ENCODE measurements at places on chromosomes 7 and 10.

GRCh38 chr7:28685242-28685643 lies 272.9 kb downstream of the TRIL start:
- no peak for DNase-seq

GRCh38 chr7:33921216-33921938 lies 16.0 kb downstream of the BMPER start:
- DNase-seq = no peak

DNA sequence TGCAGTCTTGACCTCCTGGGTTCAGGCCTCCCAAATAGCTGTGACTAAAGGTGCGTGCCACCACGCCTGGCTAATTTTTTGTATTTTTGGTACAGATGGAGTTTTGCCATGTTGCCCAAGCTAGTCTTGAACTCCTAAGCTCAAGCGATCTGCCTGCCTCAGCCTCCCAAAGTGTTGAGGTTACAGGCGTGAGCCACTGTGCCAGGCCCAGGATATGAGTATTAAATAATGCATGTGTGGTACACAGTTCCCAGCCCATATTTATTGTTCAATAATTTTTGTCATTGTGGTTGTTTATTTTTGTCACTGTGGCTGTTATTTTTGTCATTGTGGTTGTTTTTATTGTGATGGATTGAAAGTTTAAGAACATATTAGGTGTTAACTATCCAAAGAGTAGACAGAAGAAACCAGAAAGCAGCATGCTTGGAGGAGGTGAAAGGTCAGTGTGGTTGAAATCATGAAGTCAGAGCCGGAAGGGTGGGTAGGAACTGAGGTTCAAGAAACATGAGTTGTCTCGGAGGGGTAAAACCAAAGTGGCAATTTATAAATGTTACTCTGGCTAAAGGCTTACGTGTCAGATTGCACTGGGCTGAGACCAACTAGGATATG lies 45.0 kb downstream of the MRC1 start:
- DNase-seq = no peak

- DNase-seq = no peak
These were observed 4.1 kb upstream of the DLX6 start for GRCh38 chr7:97001221-97001620.

- no peak for DNase-seq
These were observed 35.8 kb upstream of the NPSR1 start for GRCh38 chr7:34622182-34622581.

DNA sequence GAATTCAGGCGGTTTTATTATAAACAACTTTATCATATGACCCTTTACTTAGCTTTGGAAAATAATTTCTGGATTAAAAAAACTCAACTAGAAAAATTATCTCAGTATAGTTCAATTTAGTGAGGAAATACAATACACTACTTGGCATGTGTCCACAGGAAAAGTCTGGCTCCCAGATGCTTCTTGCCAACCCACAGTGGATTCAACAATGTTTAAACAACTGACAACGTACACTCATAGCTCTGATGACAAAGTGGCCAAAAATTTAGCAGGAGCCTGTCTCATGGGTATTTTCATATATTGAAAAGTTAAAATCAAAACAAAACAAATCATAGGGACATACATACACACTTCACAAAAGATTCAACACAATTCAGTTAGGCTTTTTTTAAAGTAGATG lies 158.8 kb downstream of the SKAP2 start:
- peak; percentile 79 for DNase-seq

DNA sequence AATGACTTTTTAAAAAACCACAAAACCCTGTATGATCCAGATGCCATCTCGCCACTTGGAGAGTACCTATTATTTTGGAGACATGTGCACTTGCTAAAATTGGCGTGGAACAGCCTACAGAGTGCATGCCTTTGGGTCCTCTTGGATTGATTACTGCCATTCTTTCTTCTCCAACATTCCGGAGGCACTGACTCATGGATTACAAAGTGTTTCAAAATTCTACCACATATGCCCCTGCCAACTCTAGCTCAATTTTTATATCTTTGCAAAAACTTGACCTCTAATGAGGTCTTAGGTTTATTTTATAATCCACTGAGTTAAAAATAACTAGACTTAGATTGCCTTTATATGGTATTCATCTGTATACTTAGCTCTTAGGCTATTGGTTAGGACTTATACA lies 55.8 kb upstream of the KIF5B start:
- DNase-seq = no peak

DNA sequence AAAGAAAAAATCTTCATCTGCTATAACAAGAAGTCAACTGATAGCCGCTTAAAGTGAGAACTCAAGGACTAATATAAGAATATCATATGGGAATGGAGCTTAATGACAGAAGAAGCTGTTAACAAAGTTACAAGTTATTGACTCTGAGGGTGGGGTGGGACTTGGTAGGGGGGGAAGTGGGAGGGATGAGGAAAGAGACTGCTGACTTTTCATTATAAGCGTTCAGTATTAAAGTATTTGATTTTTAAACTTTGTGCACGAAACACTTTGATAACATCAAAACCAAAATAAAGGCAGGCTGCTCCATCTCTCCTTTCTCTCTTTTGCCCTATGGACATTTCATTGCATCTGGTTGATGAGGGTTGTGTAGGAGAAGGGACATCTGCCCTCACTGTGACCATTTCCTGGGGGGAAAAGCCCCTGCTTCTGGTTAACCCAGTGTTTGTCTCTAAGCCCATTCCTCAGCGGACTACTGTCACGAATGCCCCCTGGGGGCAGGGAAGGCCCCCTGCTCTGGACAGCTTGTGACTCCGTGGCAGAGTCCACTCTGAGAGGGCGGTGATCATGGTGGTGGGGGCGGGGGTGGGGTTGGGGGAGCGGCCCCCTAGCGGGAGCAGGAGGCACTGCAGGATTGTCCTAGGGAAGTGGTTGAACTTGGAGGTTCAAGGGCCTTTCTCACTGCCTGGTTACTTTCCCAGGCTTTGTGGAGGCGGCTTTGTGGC lies 17.4 kb downstream of the SLC13A4 start:
- no peak for DNase-seq

- DNase-seq = no peak
These were observed 244.9 kb upstream of the NEBL start for GRCh38 chr10:21141946-21142492.

DNA sequence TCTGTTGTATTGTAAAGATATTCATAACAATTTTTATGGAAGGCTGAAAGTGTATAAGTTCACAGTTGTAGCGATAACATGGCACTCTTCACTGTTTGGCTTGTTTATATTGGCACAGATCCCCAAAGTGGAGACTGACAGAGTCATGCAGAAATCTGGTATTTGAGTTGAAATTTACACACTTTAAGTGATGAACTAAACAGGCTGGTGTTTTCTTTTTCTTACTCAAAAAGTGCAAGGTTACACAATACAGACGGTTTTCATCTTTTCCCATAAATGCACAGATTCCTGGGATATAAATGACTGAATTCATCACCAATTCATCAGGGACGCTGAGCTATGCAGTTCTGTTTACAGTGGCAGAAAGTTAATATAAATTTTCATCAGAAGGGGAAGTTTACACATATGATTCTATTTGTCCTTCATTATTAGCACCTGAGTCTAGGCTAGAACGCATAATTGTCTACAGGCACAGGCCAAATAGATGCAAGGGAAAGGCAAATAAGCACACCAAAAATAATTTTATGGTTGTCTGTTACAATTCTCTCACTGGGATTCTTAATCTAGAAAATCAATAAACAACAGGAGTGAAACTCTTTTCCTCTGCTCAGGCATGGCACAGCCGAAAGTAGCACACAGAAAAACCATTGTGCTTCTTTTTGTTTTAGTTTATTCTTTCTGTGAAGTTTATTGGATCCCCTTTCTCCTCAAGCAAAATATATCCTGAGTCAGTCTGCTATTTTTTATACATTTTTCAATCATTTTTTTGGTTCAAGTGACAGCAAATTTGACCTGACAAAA lies 88.0 kb downstream of the FOXP2 start:
- peak; percentile 72 for DNase-seq

- DNase-seq = peak; percentile 9
These were observed 4.2 kb downstream of the NT5C2 start for GRCh38 chr10:103188853-103189252.

GRCh38 chr7:24709051-24709450 lies 48.2 kb downstream of the GSDME start:
- no peak for DNase-seq

Measured in eye (tissue), 1 donor.